ENCODE measurements at places on chromosomes 7 and 10.
A peak's percentile ranks its signal among the peaks of the same experiment; 100 is the strongest.

DNA sequence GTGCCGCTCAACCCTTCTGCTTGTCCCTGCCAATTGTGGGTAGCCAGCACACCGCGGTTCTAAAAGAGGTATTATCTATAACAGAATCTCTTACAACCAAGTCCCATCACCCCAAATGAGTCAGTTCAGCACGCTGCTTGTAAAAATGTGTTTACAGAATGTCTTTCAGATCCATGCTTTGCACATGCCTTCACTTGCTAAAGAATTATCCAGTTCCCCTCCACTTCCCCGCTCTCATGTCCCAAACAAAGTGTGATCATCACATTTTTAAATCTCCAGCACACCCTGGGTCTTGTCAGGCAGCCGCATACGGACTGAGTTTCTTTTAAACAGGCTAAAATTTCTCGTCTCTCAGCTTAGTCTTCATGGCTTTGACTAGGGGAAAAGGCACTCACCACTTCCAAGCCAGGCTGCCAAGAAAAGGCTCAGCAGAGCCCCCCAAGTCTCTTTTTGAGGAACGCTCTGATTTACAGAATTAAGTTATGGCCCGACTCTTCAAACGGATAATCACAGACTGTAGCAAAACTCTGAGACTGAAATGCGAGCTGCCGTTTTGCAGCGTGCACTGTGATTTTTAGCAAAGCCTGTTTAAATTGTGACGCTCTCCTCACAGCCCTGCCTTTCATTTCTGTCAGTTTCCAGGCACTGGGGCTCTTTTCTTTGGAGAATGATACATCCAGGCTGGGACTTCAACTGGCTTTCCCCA, 29.8 kb upstream of the FGFR2 start:
- no peak for DNase-seq

GRCh38 chr10:107814865-107815487, 650.5 kb upstream of the SORCS1 start:
- DNase-seq: peak; percentile 7

- no peak for DNase-seq
Observed at GRCh38 chr10:100696477-100696901, 48.9 kb upstream of the PAX2 start.

GRCh38 chr7:96244244-96244991, 77.5 kb downstream of the SLC25A13 start:
- DNase-seq: no peak

GRCh38 chr7:2520761-2521290, 1.3 kb downstream of the LFNG start:
- DNase-seq: no peak

DNA sequence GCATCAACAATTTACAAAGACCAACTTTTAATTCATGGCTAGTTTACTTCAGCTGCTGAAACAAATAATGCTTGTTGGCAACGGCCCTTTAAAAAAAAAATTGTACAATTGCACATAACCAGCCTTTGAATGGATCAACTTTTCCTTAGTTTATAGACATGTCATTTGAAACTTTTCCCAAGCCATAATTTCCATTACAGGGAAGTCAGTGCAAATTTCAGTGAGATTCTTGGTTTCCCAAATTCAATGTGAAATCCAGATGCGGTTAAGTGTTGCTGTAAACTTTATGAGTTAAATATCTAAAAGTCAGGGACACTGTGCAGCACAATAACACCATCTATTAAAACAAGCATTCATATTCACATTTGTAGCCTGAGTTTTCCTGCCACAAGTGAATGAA, 182.2 kb downstream of the JAZF1 start:
- no peak for DNase-seq

GRCh38 chr10:119665901-119666708, 14.9 kb downstream of the BAG3 start:
- no peak for DNase-seq

GRCh38 chr7:11394438-11394837, 420.8 kb downstream of the PHF14 start:
- DNase-seq: no peak

- DNase-seq: no peak
Observed at GRCh38 chr10:26978519-26978918, 117.8 kb upstream of the ABI1 start.

- no peak for DNase-seq
Observed at GRCh38 chr7:23100697-23101096, 4.9 kb upstream of the KLHL7 start.

DNA sequence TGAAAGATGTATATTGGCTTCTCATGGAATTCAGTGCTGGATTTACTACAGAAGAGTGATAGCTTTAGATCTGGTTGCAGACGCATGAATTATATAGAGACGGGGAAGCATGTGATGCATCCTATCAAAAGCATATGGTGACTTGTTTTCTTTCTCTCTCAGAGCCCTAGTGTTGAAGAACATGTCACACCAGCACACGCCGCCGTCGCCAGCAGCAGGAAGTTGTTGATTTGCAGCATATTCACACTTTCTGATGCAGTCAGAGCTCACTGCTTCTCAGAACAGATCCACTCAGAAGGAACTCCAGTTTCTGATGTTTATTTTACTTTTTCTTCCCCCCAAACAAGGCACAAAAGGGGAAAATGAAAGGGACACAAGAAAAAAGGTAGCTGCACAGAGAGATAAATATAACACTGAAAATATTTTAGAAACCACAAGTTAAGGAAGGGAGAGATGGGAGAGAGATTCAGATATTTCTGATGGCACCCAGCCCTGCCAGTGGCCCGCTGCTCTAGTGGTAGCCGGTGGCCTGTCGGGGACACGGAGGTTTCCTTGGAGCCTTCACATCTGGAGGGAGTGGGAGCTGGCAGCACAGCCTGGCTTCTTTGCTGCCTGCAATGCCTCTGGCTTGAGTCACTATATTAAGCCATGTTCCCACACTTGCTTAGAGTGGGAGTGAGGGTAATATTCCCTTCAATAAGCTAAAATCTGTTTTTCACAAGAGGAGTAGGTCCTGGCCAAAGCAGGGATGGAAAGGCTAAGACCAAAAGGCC, 123.2 kb downstream of the NRP1 start:
- no peak for DNase-seq

GRCh38 chr7:77760809-77761453, 37.3 kb downstream of the TMEM60 start:
- no peak for DNase-seq

- DNase-seq: no peak
Observed at GRCh38 chr7:70577078-70577477, 554.9 kb upstream of the GALNT17 start.

Data from NCI-H1048 (cell line).